ENCODE measurements at places on chromosomes 2 and 18.

- DNase-seq, result no peak
Observed at GRCh38 chr2:210553373-210553772, 3.0 kb upstream of the CPS1 start.

GRCh38 chr2:216183462-216183861 lies 74.3 kb downstream of the XRCC5 start:
- DNase-seq, result no peak

- no peak for DNase-seq
Observed at GRCh38 chr18:69969491-69969890, 21.8 kb upstream of the CD226 start.

DNA sequence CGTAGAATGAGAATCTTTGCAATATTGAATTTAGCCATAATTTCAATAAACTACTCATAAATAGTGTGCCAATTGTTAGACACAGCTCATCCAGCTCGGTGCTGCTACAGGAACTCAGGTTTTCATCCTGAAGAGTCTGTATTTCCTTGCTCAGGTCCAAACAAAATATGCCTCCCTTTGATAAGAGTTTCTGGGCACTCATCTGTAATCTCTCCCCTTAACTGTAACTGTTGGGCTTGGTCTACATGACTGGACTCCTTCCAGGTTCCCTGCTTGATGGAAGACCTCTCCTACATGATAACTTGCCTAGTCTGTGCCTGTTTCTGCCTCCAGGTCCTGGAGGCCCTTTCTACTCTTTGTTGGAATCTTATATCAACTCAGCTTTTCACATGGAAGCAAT lies 57.9 kb downstream of the GCA start:
- DNase-seq, result no peak

GRCh38 chr2:164710837-164711765 lies 89.8 kb upstream of the GRB14 start:
- DNase-seq, result no peak

DNA sequence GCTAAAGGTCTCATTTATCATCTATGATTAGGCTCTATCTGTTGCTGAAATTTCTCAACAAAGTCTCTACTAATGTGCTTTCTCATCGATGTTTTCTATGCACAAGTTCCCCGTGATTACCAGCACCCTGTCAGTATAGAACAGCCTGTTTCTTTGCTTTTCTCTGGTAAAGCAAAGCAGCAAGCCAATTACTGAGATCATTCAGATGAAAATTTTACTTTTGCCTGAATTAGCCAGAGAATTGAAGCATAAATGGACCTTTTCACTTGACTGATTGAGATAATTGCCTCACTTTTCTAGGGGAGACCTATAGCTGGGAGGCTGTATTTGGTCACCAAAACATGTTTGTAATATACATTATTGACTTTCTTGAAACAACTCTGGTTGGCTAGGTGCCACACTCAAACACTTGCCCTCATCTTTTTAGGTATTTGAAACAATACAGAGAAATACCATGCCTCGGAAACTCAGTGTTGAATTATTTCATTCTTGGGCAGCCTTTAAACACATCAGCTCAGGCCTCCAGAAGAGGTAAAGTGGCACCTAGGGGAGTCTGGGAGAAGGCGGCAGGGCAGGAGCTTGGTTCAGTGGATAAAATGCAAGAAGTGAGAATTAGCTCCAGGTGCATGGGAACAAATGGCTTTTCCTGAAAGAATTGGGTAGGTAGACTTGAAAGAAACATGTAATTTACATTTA lies 96.2 kb downstream of the GALNT3 start:
- DNase-seq, result no peak

GRCh38 chr2:48479915-48480314 lies 50.0 kb upstream of the STON1 start:
- DNase-seq, result no peak

DNA sequence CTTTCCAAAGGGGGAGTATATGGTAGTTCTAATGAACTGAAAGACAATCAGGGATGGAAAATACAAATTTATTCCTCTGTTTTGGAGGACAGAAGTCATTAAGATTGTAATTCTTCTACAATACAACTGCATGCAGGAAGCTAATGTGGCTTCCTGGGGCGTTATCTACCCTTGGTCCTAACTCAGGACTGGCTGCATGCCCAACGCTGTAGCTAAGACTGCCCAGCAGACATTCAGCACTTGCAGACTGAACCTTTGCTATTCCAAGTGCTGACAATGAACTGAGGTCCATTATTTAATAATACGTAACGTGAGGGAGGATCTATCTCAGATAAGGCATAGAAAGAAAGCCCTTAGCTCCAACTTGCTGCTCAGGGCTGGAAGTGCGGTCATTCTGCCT lies 53.2 kb downstream of the ZAP70 start:
- DNase-seq, result no peak

GRCh38 chr2:231058761-231059550 lies 2.3 kb downstream of the PSMD1 start:
- no peak for DNase-seq

DNA sequence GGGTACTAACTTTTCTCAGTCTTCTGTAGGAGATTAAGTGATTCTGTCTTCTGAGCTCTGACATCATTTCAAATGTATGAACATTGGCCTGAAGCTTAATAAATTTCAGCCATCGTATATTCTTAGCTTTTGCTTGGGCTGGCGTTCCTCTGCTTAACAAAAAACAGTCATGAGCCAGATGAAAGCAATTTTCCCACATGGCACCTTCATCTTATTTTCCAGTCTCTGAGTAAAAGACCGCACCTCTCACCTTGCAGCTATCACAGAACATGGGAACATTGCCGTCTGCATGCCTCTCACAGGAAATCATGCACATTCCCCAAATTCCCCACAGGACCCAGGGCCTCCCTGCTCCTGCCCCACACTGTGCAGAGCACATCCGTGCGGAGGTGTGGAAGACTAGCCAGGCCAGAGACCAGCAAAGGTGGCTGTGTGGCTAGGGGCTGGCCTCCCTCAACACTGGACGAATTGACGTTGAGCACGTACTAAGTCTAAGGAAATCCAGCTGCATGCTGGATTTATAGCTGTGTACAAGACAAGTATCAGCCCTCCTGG lies 531.8 kb upstream of the ID2 start:
- DNase-seq, result no peak

DNA sequence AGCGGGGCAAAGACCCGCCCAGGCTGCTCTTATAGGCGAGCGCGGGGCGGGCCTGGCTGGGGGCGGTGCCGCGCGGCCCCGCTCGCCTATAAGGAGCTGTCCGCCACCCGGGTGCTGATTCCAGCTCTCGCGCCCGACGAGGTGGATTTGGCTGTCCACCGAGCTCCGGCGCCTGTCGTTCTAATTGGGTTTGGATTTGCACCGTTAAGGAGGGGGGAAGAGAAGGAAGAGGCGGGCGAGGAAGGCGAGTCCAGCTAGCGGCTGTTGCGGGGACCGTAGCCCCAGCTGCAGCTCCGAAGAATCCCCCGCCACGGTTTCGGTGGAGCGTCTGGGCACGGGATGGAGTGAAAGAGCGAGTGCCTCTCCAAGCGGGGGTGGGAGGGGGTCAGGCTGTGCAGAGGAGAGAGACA lies at the start of gene CNTNAP5:
CNTNAP5 (plus strand) TSS at position 117 of the 410 bp plus-strand sequence. CDS start 364 bp downstream, outside the sequence.
- peak; percentile 31 for DNase-seq

DNA sequence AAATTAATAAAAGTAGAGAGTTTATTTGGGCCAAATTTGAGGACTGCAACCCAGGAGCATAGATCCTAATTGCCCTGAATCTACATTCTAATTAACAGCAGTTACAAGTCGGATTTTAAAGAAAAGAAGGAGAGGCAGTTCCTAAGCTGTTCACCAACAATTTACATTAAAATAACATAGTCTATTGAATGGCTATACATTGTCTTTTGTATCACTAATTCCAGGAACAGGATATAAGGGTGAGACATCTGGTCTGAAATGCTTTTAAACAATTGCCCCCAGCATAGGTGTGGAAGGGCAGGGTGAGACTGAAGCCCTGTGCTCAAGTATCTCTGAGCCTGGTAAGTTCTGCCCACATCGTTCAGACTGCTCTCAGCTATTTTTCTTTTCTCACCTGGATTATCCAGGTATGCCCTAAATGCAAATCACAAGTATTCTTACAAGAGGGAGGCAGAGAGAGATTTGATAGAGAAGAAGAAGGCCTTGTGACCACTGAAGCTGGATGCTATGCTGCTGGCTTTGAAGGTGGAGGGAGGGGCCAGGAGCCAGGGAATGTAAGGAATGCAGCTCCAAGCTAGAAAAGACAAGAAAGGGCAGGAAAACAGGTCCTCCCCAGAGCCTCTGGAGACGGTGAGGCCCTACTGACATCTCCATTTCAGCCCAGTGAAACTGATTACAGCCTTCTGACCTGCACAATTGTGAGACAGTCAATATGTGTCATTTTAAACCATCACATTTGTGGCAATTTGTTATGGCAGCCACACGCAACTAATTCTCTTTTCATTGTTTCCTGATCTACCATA lies 189.4 kb upstream of the ARL4C start:
- no peak for DNase-seq

GRCh38 chr2:122167515-122167914 lies 412.1 kb downstream of the TSN start:
- DNase-seq, result no peak

Data from activated T-cell treated with anti-CD3 and anti-CD28 coated beads, Interleukin-2, amount 50 U/mL, for 48 hours (primary cell).